ENCODE measurements at places on chromosomes 7 and 10. TPM values are rescaled to one million over a fixed set of nuclear protein-coding genes. Genes with fewer than 3 reads are reported as not detected.

Gene AOC1
- 99.1 TPM for polyA plus RNA-seq

Gene CALU
- polyA plus RNA-seq: 32.9 TPM

Gene TEX47
- polyA plus RNA-seq: not detected

Gene ACSM6
- 0.34 TPM for polyA plus RNA-seq

Gene SAMD9L
- polyA plus RNA-seq: 4.5 TPM

Gene FXYD4
- 392 TPM for polyA plus RNA-seq

Gene SP8
- not detected for polyA plus RNA-seq

Gene TRIM50
- 14.0 TPM for polyA plus RNA-seq

Gene CCNY
- polyA plus RNA-seq: 45.6 TPM

Gene SEMA3C
- 3.9 TPM for polyA plus RNA-seq

Gene INA
- not detected for polyA plus RNA-seq

Gene GPR141
- polyA plus RNA-seq: not detected

Gene HTR5A
- not detected for polyA plus RNA-seq

Gene RNF32
- 1.6 TPM for polyA plus RNA-seq

Gene MBL2
- polyA plus RNA-seq: not detected

Gene RASSF4
- 83.1 TPM for polyA plus RNA-seq

Gene PNLIPRP3
- polyA plus RNA-seq: not detected

Gene C7orf33
- polyA plus RNA-seq: not detected

Gene TMEM178B
- 0.58 TPM for polyA plus RNA-seq

Gene ITGB8
- polyA plus RNA-seq: 10.3 TPM

Gene PDZD7
- polyA plus RNA-seq: 1.9 TPM

Gene SPOCK2
- polyA plus RNA-seq: 103 TPM

Gene MALRD1
- polyA plus RNA-seq: 2.4 TPM

Gene CAV2
- polyA plus RNA-seq: 23.1 TPM

Gene CH25H
- polyA plus RNA-seq: 1.2 TPM

Gene ZCCHC24
- polyA plus RNA-seq: 8.4 TPM

Gene UTF1
- polyA plus RNA-seq: not detected

Gene ZNF365
- 0.54 TPM for polyA plus RNA-seq

Gene EFCAB10
- not detected for polyA plus RNA-seq

Data from kidney (tissue), 22 donors.